ENCODE measurements at places on chromosomes 1 and 21. TPM values are rescaled to one million over a fixed set of nuclear protein-coding genes. Genes with fewer than 3 reads are reported as not detected.

The STRIP1 gene
- 31.1 TPM for total RNA-seq

The CRYAA gene
- total RNA-seq: not detected

The ANGPTL3 gene
- 0.41 TPM for total RNA-seq

The OR2T29 gene
- total RNA-seq: not detected

The CDK18 gene
- total RNA-seq: 25.7 TPM

The SERPINC1 gene
- total RNA-seq: 0.41 TPM

The RXFP4 gene
- total RNA-seq: not detected

The PKLR gene
- total RNA-seq: 0.82 TPM

The ATXN7L2 gene
- 7.3 TPM for total RNA-seq

Measured in kidney (tissue), 22 donors.